ENCODE measurements at places on chromosomes 11 and 22.
A peak's percentile ranks its signal among the peaks of the same experiment; 100 is the strongest.

DNA sequence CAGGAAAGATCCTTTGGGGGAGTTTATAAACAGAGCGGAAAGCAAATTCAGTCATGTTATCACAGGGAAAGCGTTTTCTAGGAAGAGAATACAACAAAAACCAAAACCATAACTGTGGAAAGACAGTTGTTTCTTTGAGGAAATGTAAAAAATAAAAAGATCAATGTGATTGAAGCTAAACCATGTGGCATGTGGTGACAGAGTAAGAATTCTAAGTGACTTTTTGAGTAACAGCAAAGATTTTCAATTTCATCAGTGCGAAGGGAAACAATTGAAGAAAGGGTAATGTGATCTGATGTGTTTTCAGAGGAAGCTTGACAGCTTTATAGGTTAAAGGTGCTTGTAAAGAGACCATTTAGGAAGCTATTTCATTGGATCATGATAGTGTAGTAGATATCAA, 575.9 kb upstream of the CHORDC1 start:
- no peak for DNase-seq

GRCh38 chr11:44812971-44813370, 86.2 kb downstream of the TSPAN18 start:
- no peak for DNase-seq

- DNase-seq: peak; percentile 22
Measured at GRCh38 chr11:108766596-108767173, 101.8 kb downstream of the DDX10 start.

- peak; percentile 53 for DNase-seq
Measured at GRCh38 chr11:35391922-35392688, 27.3 kb downstream of the SLC1A2 start.

DNA sequence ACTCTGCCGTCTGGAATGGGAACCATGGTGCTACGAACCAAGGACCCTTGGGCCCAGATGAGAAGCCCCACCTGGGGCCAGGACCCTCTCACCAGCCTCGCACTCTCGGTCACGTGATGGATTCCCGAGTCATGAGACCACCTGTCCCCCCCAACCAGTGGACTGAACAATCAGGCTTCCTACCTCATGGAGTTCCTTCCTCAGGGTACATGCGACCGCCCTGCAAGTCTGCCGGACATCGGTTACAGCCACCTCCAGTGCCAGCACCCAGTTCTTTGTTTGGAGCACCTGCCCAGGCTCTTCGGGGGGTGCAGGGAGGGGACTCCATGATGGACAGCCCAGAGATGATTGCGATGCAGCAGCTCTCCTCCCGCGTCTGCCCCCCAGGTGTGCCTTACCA, 20.8 kb upstream of the SLC25A18 start:
- DNase-seq: no peak

GRCh38 chr11:36469881-36470802, 39.9 kb downstream of the TRAF6 start:
- peak; percentile 77 for DNase-seq

DNA sequence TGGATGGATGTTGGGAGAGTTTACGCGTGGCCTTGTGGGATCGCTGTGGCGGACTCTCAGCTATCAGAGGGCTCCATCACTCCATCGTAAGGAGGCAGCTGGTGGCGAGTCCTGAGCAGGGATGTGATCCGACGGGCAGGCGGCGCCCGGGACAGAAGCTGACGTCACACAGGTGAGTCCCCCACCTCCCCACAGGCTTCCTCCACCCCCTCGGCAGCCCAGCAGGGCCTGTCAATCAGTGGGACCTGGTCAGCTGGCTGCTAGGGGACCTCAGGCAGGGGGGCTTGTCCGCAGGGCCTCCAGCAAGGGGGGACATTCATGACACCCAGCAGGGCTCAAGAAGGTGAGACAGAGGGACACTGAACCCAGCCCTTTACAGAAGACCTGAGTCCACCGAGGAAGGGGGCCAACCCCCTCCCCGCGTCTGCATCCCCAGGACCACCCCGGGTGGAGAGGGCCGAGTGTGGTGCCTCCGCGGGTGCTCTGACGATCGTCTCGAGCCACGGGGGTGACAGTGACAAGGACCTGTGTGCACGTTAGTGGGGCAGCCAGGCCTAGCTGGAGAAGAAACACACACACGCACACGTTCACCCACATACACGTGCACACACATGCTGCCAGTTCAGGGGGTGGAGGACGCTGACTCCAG, 7.1 kb downstream of the HRAS start:
- no peak for DNase-seq

- no peak for DNase-seq
Measured at GRCh38 chr22:39900306-39901227, at the start of gene GRAP2. Gene GRAP2 (plus strand): TSS chr22:39901084. CDS start chr22:39947107, 46,023 bp downstream.

DNA sequence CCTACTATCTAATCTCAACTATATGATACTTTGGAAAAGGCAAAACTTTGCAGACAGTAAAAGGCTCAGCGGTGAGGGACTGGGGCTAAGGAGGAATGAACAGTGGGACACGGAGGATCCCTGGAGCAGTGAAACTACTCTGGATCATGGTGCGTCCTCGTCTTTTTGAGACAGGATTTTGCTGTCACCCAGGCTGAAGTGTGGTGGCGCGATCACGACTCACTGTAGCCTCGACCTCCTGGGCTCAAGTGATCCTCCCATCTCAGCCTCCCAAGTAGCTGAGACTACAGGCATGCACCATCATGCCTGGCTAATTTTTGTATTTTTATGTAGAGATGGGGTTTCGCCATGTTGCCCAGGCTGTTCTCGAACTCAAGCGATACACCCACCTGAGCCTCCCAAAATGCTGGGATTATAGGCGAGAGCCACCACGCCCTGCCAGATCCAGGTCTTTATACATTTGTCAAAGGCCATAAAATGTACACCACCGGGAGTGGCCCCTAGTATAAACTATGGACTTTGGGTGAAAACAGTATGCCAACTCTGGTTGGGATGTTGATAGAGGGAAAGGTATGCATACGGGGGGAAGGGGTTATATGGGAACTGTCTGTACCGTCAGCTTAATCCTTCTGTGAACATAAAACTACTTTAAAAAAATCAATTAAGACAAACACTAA, 28.0 kb upstream of the CYP2D6 start:
- DNase-seq: no peak

GRCh38 chr11:126293726-126294125, 10.1 kb upstream of the DCPS start:
- DNase-seq: no peak

- no peak for DNase-seq
Measured at GRCh38 chr11:128854841-128855240, 12.3 kb downstream of the KCNJ1 start.

GRCh38 chr11:13669544-13670488, 1.3 kb downstream of the FAR1 start:
- DNase-seq: no peak

GRCh38 chr22:41801147-41801819, 804 bp downstream of the CCDC134 start:
- no peak for DNase-seq

DNA sequence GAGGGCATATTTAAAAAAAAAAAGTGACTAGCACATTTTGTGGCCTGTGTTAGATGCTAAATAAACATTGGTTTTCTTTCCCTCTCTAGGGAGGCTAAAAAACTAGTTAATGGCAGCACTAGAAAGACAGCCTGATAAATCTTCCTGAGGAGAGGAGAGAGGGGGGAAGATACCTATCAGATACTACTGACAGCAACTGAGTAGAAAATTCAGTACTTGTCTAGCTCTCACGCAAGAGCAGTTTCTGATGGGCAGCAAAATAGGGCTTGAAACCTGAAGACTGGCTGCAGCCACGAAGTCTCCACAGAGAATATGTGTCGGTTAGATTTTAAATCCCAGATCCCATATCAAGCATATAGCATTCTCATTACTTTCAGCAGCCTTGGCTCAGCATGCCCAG, 388.2 kb downstream of the KCNA4 start:
- DNase-seq: no peak

DNA sequence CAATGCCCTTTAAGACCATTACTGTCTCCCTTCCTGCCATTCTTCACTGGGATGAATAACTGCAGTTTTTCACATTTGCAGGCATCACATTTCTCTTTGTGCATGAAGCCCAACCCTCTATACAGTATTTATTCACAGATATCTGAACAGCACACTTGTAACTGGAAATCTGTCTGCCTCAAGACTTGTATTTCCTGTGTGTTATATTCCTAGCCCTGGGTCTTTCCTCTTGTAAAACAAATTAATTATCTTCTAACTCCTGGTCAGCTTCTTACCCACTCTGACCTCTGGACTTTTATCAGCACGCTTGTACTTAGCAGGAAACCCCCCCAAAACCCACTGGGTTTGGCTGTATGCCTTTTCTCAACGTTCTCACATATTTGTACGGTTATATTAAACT, 2.0 kb downstream of the CSRP3 start:
- DNase-seq: no peak

GRCh38 chr22:42996646-42997365, 18.1 kb downstream of the PACSIN2 start:
- no peak for DNase-seq

DNA sequence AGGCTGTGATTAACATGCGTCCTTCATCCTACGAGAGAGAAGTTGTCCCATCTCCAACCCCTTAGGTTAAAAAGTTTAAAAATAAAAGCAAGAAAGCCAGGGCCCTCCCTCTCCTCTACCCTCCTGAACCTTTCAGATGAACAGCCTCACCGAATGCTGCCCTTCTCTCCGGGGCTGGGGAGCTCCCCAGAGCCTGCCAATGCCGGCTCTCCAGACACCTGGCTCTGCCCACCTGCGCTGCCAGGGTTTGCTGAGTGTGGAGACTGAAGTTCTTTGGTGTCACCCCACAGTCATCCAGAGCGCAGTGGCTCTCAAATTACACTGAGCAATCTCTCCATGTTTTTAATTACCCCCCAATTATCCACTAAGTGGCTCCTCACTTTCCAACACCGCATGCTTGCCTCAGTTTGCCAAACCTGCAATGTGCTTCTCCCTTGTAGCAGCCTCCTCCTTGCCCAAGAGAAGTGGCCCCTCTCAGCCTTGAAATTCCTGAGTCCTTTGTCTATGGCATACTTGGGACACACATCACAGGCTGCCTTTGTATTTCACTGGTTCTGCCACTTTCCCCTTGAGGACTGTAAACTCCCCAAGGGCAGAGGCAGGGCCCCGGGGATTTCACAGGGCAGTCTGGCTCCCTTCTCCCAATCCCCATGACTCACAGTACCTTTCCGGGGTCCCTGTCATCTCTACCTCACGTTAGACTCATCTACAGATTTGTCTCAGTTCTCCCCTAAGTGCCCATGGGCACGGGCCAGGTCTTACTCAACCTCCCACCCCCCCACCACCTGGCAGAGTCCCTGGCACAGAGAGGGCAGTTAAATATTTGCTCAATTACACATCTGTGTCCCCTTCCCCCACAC, 2.0 kb downstream of the MYH9 start:
- DNase-seq: peak; percentile 84

DNA sequence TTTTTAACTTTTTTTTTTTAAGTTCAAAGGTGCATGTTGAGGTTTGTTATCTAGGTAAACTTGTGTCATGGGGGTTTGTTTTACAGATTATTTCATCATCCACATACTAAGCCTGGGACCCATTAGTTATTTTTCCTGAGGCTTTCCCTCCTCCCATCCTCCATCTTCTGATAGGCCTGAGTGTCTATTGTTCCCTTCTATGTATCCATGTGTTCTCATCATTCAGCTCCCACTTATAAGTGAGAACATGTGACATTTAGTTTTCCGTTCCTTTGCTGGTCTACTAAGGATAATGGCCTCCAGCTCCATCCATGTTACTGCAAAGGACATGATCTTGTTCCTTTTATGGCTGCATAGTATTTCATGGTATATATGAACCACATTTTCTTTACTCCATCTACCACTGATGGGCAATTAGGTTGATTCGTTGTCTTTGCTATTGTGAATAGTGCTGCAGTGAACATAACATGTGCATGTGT, 14.4 kb downstream of the DEUP1 start:
- DNase-seq: no peak

DNA sequence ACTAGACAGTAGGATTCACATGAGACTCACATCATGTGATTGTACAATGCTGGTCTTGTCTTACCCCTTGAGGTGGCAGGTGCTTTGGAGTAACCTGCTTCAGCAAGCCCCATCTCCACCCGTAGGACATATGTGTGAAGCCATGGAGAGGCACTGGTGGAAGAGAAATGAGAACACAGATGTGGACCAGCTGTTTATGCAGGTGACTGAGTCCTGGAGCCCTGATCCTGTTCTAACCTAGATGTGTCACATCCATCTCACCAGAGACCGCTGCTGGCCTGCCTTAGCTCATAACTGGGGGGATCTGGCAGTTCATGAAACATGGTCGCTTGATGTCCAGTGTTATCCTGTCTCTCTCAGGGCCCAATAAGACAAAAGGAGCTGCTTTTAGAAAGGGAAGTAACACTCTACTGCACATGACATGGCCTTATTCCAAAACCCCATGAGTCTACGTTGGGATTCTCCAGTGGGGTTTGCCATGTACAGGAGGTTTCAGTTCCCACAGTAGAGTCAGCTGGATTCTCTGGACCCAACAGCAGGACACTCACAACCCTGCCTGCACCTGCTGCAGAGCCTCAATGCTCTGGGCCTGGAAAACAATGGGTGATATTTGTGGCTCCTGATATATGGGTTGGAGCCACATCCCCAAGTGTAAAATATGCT, 62.0 kb downstream of the GGTLC2 start:
- DNase-seq: no peak

DNA sequence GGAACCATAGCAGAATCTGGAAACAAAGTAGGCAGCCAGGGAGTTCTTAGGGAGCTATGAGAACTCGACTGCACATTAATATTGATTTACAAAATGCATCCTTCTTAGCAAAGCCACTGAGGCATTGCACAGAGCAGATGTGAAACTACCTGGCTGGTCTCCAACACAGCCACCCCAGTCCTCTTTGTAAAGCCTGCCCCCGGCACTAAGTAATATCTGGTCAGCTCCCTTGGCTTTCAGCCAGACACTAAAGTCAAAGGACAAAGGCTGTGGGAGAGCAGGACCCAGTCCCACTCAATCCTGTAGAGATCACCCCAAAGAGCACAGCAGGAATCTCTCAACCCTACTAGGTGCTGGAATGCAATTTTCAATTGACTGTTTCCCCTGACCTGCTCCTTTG, 12.8 kb downstream of the XRRA1 start:
- no peak for DNase-seq

- no peak for DNase-seq
Measured at GRCh38 chr11:9821008-9821752, 157.3 kb downstream of the SWAP70 start.

GRCh38 chr11:107405260-107405659, 52.4 kb downstream of the CWF19L2 start:
- DNase-seq: no peak

DNA sequence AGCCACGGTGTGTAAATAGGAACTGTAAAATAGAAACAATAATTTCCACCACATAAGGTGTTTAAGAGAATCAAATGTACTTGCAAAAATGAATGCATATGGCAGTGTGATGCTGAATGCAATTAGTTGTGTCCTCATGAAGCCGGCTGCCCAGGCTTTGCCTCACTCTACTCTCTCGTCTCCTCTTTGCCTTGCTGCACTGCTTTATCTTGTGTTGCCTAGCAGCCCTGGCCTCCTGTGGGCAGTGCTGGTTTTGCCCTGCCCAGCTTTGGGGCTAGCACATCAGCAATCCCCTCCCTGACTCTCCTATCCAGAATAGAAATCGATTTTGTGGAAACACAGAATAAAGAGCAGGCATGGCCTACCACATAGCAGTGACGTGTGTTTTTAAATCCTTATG, 30.0 kb downstream of the LRRC32 start:
- no peak for DNase-seq

GRCh38 chr22:45769569-45770210, 98.1 kb downstream of the ATXN10 start:
- DNase-seq: no peak
